ENCODE measurements at places on chromosomes 2 and 18. TPM values are rescaled to one million over a fixed set of nuclear protein-coding genes. Genes with fewer than 3 reads are reported as not detected.

Gene ALKAL2
- not detected for total RNA-seq

Gene LDLRAD4
- total RNA-seq, result 38.3 TPM

Gene DAPL1
- not detected for total RNA-seq

Gene NCOA1
- total RNA-seq, result 28.6 TPM

Gene TNFRSF11A
- 1.6 TPM for total RNA-seq

Gene UGT1A8
- not detected for total RNA-seq

Gene GCA
- 16.6 TPM for total RNA-seq

Gene MOB1A
- 164 TPM for total RNA-seq

Gene OTOS
- not detected for total RNA-seq

Gene TMEM37
- total RNA-seq, result not detected

Gene FOSL2
- 78.7 TPM for total RNA-seq

Gene CRIM1
- 18.2 TPM for total RNA-seq

Gene PROKR1
- total RNA-seq, result 0.08 TPM

Gene GAREM1
- 0.04 TPM for total RNA-seq

Gene GNAL
- total RNA-seq, result 0.15 TPM

Gene NPPC
- 0.25 TPM for total RNA-seq

Gene FOXI3
- not detected for total RNA-seq

Gene SLC30A3
- total RNA-seq, result 0.59 TPM

Gene LTBP1
- total RNA-seq, result 0.11 TPM

Gene C2orf72
- 0.50 TPM for total RNA-seq

Gene RIT2
- total RNA-seq, result not detected

Gene SERPINB3
- total RNA-seq, result not detected

Gene CCT4
- total RNA-seq, result 370 TPM

Gene RND3
- total RNA-seq, result not detected

Gene TUBA3D
- not detected for total RNA-seq

Gene NTSR2
- not detected for total RNA-seq

Gene POTEI
- not detected for total RNA-seq

Gene PLEKHM3
- total RNA-seq, result 5.5 TPM

Gene KLHL14
- total RNA-seq, result not detected

Gene LAMA3
- 0.04 TPM for total RNA-seq
